ENCODE measurements at places on chromosomes 4 and X.

DNA sequence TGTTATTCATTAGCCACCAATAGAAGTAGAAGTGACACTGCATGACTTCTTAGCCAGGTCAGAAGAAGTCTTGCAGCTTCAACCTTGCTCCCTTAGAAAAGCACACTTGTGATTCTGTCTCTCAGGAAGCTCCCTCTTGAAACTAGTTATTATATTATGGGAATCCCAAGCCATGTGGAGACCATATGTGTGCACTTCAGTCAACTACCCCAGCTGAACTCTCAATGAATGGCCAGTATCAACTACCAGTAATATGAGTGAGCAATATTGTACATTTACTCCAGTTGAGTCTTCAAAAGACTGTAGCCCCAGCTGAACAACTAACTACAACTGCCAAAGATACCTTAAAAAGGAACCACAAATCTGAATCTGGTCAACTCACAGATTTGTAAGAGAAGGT lies 77.1 kb upstream of the GABRA3 start:
- no peak for DNase-seq

DNA sequence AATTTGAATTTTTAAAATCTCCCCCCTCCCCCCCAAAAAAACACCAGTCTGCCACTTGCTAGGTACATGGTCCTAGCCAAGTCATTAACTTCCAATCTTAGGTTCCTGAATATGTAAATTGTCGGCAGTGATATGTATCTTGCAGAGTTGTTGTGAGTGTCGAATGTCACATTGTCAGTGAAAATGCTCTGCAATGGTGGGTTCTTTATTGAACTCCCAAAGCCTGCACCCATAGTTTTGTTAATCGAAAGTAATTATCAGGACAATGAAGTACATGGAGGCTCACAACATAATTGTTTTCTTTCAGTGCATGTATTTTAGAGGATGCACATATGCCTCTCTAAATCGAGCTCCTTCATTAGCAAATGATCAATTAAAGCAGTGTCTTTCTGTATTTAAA lies 185.6 kb upstream of the S100G start:
- no peak for DNase-seq

GRCh38 chr4:160352637-160353036 lies 1249.8 kb downstream of the RAPGEF2 start:
- DNase-seq: no peak

DNA sequence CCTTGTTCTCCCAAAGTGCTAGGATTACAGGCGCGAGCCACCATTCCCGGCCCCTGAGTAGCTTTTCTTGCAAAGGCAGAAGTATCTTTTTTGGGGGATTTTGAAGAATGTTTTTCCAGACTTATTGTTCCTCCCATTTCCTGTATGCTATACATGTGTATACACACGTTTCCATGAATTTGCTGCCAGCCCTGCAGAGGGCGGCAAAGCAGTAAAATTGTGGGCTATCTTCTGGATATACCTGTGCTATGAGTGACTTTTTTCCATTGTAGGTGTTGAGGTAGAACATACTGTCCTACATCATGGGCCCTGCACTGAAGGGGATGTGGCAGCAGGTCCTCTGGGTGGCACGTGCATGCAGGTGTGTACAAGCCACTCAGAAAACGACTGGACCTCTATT lies 16.9 kb upstream of the MED28 start:
- no peak for DNase-seq

DNA sequence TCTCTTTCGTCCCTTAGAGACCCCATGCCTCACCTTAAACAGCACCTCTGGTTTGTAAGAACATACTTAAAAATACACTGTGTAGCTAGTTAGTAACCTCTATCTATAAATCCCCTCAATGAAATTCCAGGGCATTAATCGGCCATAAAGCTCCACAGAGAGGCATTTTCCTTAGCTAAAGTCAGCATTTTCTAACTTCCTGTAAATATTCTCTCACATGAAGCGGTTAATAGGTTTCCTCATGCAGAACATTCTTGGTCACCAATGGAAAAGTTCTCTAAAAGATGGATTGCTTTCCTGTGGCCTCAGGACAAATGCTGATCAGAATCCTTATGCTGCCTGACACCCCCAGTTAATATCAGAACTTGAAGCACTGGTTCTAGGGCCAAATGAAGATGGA lies 248.6 kb upstream of the BOD1L1 start:
- no peak for DNase-seq

DNA sequence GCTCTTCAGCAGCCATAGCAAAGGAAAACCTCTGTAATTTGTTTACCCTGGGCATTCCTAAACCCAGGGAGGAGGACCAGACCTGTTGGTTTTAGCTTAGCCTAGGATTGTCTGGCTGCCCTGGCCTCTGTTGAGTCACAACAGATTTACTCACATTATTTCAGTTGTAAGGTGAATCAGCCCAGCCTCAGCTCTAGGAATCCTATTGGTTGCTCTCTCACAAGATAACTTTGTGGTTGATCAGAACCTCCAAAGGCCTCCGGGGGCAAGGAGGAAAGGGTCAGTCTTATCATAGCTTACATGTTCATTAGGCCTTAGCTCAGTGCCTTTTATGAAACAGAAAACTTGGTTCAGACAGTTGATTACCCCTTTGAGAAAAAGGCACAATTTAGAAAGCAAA lies 41.0 kb downstream of the PDK3 start:
- DNase-seq: no peak

GRCh38 chr4:66693694-66694093 lies 851.6 kb downstream of the CENPC start:
- no peak for DNase-seq

GRCh38 chr4:63589796-63590195 lies 819.5 kb downstream of the TECRL start:
- DNase-seq: no peak

GRCh38 chr4:85610450-85610849 lies 135.5 kb downstream of the ARHGAP24 start:
- no peak for DNase-seq

DNA sequence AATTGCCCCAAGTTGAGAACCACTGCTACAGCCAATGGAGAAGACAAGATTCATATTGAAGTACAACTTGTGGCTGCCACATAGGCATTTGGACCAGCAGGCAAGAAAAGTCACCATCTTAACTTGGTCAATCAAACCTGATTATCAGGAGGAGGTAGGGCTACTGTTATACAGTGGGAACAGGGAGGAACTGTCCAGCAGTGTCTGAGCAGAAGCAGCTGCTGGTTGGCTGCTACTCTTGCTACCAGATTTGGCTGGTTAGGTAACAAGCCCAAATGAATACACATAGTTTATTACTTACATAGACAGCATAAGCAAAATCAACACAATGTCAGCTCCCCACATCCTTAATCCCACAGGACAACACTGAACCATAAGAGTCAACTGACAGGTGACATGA lies 39.4 kb downstream of the ATP1B4 start:
- no peak for DNase-seq

- no peak for DNase-seq
Measured at GRCh38 chr4:89242216-89242615, 65.4 kb downstream of the GPRIN3 start.

DNA sequence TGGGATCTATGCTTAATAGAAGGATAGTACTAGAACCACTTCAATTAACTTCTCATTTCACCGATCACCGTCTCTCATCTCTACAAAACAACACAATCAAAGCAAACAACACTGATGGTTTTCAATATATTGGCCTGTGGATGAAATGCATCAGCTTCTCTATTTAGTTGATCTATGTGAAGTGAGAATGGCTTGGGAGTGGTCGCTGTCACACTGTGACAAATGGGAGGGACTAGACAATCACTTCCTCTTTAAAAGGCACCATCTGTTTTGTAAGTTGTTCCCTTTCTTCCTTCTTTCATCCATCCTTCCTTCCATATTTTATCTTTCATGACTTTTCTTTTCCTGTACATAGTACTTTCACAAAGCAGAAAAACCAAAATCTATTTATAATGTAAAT lies 23.9 kb upstream of the NWD2 start:
- no peak for DNase-seq

DNA sequence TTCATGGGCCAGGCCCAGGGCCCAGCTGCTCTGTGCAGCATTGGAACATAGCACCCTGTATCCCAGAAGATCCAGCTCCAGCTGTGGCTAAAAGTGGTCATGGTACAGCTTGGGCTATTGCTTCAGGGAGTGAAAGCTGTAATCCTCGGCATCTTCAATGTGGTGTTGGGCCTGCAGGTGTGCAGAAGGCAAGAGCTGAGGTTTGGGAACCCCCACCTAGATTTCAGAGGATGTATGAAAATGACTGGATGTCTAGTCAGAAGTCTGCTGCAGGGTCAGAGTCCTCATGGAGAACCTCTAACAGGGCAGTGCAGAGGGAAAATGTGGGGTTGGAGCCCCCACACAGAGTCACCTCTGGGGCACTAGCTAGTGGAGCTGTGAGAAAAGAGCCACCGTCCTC lies 341.7 kb downstream of the PPP3CA start:
- no peak for DNase-seq

GRCh38 chrX:119638725-119639471 lies 32.7 kb upstream of the NKRF start:
- no peak for DNase-seq

DNA sequence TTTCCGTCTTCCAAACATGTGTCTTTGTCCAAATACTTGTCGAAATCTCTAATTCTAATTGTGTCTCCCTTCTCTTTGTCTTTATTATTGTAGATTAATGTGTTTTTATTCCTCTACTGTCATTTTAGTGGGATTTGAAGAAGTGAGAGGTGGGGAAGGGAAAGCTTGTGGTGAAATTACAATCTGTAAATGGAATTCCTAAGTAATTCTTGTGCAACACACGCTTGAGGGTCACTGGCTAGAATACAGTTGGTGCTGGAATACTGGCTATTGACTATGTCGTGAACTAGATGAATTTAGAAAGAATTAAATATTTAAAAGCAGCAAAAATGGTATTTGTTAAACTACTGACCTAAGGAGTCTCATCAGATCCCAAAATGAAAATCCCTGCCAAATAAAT lies 10.7 kb upstream of the FNIP2 start:
- no peak for DNase-seq

DNA sequence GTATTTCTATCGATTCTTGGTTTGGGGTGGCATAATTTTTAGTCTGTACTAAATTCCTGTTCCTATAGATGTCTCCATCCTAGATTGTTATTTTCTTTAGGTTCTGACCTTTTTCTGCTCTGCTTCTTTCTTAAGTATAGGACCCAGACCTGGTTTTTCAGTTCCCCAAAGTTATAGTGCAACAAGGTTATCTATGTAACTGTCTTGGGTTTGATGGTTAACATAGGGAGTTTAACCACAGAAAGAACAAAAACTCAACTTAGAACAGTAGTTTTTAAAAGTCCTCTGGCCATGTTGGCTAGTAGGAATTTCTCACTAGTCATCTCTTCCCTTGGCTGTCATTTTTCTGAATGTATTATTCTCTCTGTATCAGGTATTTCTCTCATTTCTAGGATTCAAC lies 38.8 kb upstream of the MAD2L1 start:
- no peak for DNase-seq

DNA sequence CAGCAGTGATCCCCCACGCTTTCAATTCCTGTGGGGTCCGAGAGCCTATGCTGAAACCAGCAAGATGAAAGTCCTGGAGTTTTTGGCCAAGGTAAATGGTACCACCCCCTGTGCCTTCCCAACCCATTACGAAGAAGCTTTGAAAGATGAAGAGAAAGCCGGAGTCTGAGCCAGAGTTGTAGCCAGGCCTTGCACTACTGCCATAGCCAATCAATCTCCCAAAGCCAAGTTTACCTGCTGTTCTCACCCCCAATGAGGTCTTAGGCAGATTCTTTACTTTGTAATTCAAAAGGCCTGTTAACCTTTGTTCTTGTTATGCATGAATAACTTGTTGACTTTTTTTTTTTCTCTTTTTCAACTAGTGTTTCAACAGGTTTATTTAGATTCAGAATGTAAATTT lies 4.0 kb downstream of the MAGEB2 start:
- DNase-seq: no peak

DNA sequence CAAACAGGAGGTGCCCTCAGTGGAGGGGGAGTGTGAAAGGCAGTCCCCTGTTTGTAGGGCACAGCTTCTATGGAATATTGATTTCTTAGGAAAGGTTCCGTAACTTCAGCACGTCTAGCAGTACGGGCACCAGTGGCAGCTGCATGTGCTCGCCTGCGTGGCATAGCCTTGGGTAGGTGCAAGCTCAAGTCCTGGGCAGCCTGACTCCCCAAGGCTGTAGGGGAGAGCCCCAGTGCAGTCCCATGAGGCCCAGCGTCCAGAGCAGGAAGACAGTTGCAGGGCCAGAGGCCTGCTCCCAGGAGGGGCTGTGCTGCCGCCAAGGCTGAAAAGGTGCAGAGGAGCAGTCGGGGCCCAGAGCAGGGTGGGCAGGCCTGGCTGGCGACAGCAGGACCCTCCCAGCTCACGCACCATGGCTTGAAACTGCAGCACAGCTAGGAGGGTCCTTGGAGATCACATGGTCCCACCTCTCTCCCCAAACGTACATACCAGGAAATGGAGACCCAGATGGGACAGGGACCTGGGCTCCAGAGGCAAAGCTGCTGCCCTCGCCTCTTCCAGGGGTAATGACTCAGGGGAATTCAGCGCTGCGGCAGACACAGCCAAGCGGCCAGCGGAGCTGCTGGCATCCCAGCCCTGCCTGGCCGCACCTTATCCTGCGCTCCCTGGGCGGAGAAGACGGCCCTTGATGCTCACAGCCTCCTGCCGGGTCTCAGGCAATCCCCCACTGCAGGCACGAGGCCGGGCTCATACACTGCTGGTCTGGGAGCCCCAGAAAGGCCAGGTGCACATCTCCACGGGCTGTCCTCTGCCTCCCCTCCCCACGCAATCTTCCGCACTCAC lies 6.0 kb upstream of the DUSP9 start:
- no peak for DNase-seq

All from left lobe of liver (tissue), 2 donors.